Left colon (tissue), 2 donors: ENCODE measurements at places on chromosomes 4 and X.

GRCh38 chrX:119089619-119090018 lies 16.8 kb downstream of the CT47C1 start:
- no peak for DNase-seq

DNA sequence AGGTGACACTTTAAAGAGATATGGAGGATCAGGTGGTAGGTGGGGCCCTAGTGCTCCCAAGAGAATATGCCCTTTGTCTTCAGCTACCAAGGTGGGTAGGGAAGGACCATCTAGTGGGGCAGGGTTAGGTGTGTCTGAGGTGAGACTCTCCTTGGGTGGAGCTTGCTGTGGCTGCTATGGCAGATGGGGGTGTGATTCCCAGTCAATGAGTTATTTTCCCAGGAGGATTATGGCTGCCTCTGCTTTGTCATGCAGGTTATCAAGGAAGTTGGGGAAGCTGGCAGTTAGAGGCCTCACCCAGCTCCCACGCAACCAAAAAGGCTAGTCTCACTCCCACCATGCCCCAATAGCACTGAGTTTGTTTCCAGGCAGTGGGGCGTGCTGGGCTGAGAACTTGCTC lies 18.0 kb upstream of the SPIN2A start:
- peak; percentile 48 for DNase-seq

- no peak for DNase-seq
Observed at GRCh38 chrX:51825436-51825835, 68.0 kb upstream of the MAGED1 start.

DNA sequence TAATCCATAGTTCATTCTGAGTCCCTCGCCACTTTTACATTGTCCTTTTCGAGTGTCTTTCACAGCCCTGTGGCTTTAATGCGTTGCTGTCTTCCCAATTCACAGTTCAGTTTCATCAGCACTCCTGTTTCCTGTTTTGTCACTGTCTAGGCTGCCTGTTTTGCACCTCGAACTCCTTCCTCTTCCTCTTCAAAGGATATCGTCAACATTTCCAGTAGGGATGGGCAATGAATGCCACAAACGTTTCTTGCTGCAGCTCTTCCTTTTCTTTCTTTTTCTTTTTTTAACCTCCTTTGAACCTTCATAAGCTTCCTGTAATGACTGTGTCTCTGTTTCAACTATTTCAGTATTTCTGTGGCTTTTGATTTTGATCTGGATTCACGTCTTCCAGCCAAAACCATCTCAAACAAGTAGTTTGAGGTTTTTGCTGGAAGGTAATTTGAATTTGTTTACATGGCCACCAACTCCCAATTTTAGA lies 105.4 kb downstream of the ANXA3 start:
- DNase-seq, result no peak

- DNase-seq, result no peak
Observed at GRCh38 chr4:21242163-21242562, 541.9 kb downstream of the PACRGL start.

DNA sequence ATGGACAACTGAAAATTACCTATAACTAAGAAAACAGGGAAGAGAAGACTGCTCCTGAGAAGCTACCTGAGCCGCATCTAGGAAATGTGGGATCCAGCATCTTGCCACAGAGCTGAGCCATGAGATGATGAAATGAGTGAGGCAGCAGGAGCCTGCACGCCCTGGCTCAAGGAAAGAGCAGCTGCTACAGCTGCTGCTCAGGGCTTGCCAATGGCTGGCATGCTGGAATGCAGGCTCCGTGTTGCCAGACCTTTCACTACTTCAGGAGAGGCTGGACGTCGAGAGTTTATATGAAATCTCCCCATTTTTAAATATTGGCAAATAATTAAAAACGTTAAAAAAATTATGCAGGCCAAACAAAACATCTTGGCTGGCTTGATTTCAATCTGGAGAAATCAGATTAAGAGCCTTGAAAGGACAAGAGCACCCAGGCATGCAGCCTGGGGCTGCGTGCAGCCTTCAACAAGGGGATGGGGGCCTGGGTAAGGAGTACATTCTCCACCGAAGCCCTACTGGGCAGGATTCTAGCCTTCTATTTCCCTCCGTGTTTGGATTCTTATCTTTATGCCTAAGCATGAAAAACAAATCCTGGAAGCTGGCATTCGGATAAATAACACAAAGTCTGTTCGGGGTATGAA lies 227.6 kb downstream of the NR3C2 start:
- no peak for DNase-seq
